ENCODE measurements at places on chromosomes 4 and X.
A peak's percentile ranks its signal among the peaks of the same experiment; 100 is the strongest.

GRCh38 chrX:19857131-19857530 is 30.3 kb downstream of the SH3KBP1 start:
- DNase-seq, result no peak

DNA sequence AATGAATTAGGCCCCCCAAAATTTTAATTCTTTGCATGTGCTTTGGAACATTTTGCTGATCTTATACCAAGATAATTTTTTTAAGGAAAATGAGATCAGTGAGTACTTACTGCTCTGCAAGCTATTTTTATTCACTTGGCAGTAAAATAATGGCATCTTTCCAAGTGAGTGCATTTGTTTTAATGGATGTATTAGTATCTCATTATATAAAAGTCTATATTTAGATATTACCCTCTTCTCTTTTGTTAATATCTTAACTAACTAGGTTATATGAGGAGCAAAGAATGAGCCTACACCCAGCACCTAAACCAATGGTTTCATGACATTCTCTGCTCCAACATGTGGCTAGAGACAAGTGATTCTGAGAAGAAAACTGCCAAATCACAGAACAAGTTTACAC is 21.1 kb upstream of the ARAF start:
- no peak for DNase-seq

GRCh38 chr4:139759097-139759496 is 93.5 kb downstream of the MGST2 start:
- no peak for DNase-seq

- DNase-seq, result no peak
Observed at GRCh38 chr4:174061026-174061425, 222.4 kb downstream of the FBXO8 start.

DNA sequence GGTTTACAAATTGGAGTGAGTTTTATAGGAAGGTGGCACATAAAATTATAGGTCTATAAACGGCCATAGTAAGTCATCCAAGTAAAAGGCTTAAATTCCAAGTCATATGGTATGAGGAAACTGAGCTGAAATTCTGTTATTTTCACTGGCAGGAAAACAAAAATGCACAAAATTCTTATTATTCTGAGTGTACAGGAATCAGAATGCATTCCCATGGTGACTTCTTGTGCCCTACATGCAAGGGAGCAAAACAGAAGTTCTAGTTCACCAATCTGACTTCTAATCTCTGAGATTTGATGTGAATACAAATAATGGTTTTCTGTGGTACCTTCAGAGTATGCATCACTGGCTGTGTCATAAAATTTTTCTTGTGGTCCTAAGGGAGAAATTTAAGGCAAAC is 102.9 kb downstream of the CLCN4 start:
- DNase-seq, result no peak

GRCh38 chr4:1693131-1693896 is 9.2 kb upstream of the FAM53A start:
- peak; percentile 44 for DNase-seq

- DNase-seq, result no peak
Observed at GRCh38 chr4:6989331-6989923, 53.7 kb upstream of the TADA2B start.

DNA sequence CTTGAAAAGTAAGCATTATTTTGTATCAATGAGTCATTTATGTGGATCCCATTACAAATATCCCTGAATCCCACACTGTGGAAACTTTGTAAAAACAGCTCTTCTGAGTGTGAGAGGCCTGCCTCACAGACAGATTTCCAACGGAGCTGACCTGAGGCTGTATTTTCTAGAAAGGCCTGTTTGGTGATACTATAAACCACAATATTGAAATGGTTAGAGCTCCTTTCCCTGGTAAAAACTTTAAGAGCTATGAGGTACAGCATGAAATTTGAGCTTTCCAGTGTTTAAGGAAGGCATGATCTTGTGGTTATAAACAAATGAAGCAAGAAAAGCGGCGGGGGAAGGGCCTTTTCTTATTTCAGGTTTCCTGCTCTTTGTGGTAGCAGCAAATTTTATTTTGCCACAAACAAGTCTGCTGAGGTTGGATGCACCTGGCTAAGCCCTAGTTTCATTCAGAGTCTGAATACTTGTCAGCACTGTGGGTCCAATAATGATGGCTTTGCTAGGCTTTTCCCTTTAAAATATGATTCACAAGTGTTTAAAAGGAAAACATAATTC is 86.8 kb upstream of the ETNPPL start:
- no peak for DNase-seq
